Activated CD4-positive, alpha-beta T cell treated with anti-CD3 and anti-CD28 coated beads, Interleukin-2, amount 10 ng/mL, durations not matched to agents 7 days and 5 days (primary cell): ENCODE measurements at places on chromosomes 4 and X. TPM values are rescaled to one million over a fixed set of nuclear protein-coding genes. Genes with fewer than 3 reads are reported as not detected.

C4orf33 gene
- 17.8 TPM for total RNA-seq

CLCN4 gene
- not detected for total RNA-seq

SPOCK3 gene
- not detected for total RNA-seq

FGF5 gene
- not detected for total RNA-seq

COL25A1 gene
- not detected for total RNA-seq

ARMCX4 gene
- 1.3 TPM for total RNA-seq

C4orf51 gene
- not detected for total RNA-seq

ZNF732 gene
- not detected for total RNA-seq
